ENCODE measurements at places on chromosomes 7 and 10.
A peak's percentile ranks its signal among the peaks of the same experiment; 100 is the strongest.

GRCh38 chr10:85642082-85642420, 724.5 kb downstream of the GRID1 start:
- no peak for DNase-seq

- DNase-seq, result no peak
These were observed 19.3 kb downstream of the MYO1G start for GRCh38 chr7:44959433-44959951.

- no peak for DNase-seq
These were observed 42.5 kb upstream of the LCOR start for GRCh38 chr10:96789571-96790108.

GRCh38 chr10:44897049-44897448, 14.1 kb upstream of the TMEM72 start:
- no peak for DNase-seq

- DNase-seq, result no peak
These were observed 174.8 kb downstream of the CELF2 start for GRCh38 chr10:11192304-11193000.

- DNase-seq, result no peak
These were observed 8.2 kb upstream of the KIF20B start for GRCh38 chr10:89693176-89693575.

GRCh38 chr7:66348959-66349358, 143.8 kb downstream of the TPST1 start:
- DNase-seq, result no peak

GRCh38 chr7:69708857-69709256, 110.6 kb downstream of the AUTS2 start:
- no peak for DNase-seq

GRCh38 chr10:93386631-93387369, 95.3 kb downstream of the MYOF start:
- DNase-seq, result no peak

- DNase-seq, result peak; percentile 51
These were observed 108.3 kb downstream of the REEP3 start for GRCh38 chr10:63629363-63630084.

DNA sequence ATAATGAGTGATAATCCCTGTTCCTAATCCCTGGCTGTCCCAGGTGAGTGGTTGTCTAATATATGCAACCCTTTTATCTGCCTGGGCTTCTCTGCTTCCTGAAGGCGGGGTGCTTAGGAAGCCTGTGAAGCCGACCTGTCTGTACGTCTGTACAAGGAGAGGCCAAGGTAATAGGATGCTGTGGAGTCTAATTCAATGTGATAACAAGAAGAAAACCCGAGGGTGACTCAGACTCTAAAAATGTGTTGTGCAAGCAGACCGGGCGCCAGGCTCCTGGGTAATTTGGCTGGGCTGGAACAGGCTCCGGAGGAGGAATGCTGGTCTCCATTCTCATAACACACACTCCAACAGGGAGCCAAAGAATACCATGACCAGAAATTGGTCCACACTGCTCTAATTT, 43.6 kb downstream of the THNSL1 start:
- no peak for DNase-seq

DNA sequence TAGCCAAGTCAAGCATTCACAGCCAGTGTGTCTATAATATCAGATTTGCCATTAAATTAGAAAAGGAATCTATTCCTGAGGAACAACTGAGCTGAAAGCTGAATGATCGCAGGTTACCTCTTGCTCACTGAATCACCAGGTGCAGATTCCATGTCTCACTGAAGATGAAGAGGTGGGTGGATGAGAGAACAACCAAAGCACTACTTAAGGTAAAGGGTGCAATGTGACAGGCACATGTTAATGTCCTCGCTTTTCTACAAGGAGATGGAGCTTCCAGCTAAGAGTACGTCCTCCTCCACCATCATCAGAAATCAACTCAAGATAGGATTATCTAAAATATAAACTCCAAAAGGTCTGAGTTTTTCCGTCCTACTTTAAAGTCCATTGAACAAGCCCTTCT, 4.6 kb downstream of the SORCS1 start:
- DNase-seq, result no peak

GRCh38 chr7:3892686-3893085, 591.6 kb downstream of the SDK1 start:
- no peak for DNase-seq

Data from activated CD4-positive, CD25-positive, alpha-beta regulatory T cell treated with anti-CD3 and anti-CD28 coated beads, Interleukin-2, amount 50 U/mL, for 16 hours (primary cell).